NAMALWA (cell line): ENCODE measurements at places on chromosomes 1 and 21.

DNA sequence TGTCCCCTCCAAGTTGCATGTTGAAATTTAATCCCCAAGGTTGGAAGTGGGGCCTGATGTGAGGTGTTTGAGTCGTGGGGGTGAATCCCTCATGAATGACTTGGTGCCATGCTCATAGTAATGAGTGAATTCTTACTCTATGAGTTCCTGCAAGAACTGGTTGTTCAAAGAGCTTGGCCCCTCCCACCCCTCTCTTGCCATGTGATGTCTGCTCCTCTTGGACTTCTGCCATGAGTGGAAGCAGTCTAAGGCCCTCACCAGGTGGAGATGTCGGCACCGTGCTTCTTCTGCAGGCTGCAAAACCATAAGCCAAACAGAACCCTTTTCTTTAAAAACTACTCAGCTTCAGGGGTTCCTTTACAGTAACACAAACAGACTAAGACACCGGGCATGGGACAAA lies 14.3 kb downstream of the G0S2 start:
- no peak for DNase-seq

DNA sequence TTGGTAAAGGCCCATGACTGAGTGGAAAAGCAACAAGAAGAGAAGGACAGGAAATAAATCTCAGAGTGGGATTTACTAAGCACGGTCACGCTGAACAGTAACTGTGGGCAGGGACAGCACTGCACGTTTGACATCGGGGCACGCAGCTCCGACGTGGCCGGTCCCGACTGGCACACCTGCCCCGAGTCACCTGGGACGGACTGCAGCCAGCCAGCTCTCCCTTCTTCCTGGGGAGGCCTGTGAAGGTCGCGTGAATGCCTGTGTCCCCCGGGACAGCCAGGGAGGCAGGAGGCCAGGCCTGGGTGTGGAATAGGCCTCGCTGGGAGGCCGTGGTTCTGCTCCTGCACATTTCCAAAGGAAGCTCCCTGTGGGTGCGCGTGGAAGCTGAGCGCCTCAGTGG lies 140.2 kb downstream of the PRDM16 start:
- no peak for DNase-seq

GRCh38 chr1:220685879-220686278 lies 4.3 kb upstream of the C1orf115 start:
- no peak for DNase-seq

GRCh38 chr1:15637826-15638225 lies 20.6 kb downstream of the DDI2 start:
- DNase-seq: no peak

GRCh38 chr1:78055565-78056132 lies 9.9 kb downstream of the GIPC2 start:
- DNase-seq: no peak
